Uterine smooth muscle cell (primary cell): ENCODE measurements at places on chromosomes 13 and 19. TPM values are rescaled to one million over a fixed set of nuclear protein-coding genes. Genes with fewer than 3 reads are reported as not detected.

The FRY gene
- total RNA-seq = 13.6 and 50.4 TPM in 2 replicates

The MAP4K1 gene
- 0.55 TPM in 1 of 2 replicates, not detected in the other for total RNA-seq

The ZNF506 gene
- 7.1 and 12.7 TPM in 2 replicates for total RNA-seq

The EFNA2 gene
- not detected in 2 replicates for total RNA-seq

The CCL25 gene
- not detected in 2 replicates for total RNA-seq

The THSD8 gene
- total RNA-seq = 0.22 TPM in 1 of 2 replicates, not detected in the other

The ERVV-1 gene
- total RNA-seq = not detected in 2 replicates

The DHPS gene
- 65.7 and 70.2 TPM in 2 replicates for total RNA-seq

The ZNF154 gene
- 0.44 and 0.87 TPM in 2 replicates for total RNA-seq

The GNA15 gene
- total RNA-seq = 0.11 and 0.50 TPM in 2 replicates

The KRTDAP gene
- total RNA-seq = not detected in 2 replicates

The UCHL3 gene
- total RNA-seq = 24.9 and 40.7 TPM in 2 replicates

The MISP3 gene
- 0.11 and 0.25 TPM in 2 replicates for total RNA-seq

The NCR1 gene
- not detected in 2 replicates for total RNA-seq

The ARL11 gene
- total RNA-seq = not detected in 2 replicates

The METTL21C gene
- total RNA-seq = not detected in 2 replicates

The ZNF557 gene
- total RNA-seq = 17.5 and 20.2 TPM in 2 replicates

The GPR12 gene
- total RNA-seq = not detected in 2 replicates

The GJB6 gene
- total RNA-seq = not detected in 2 replicates

The ZNF728 gene
- 0.12 TPM in 1 of 2 replicates, not detected in the other for total RNA-seq

The CYP2A6 gene
- total RNA-seq = not detected in 2 replicates

The KIRREL2 gene
- not detected in 2 replicates for total RNA-seq

The CPB2 gene
- not detected in 2 replicates for total RNA-seq

The TMEM86B gene
- total RNA-seq = 1.6 and 1.7 TPM in 2 replicates

The APLP1 gene
- total RNA-seq = 3.5 and 6.7 TPM in 2 replicates

The ZNF560 gene
- 0.11 and 0.75 TPM in 2 replicates for total RNA-seq

The ZNF345 gene
- 2.3 and 2.4 TPM in 2 replicates for total RNA-seq

The GIPC3 gene
- total RNA-seq = under 0.01 TPM in 1 of 2 replicates, not detected in the other

The F10 gene
- 4.8 and 11.9 TPM in 2 replicates for total RNA-seq

The NUFIP1 gene
- total RNA-seq = 2.6 and 3.4 TPM in 2 replicates

The APC2 gene
- 0.44 and 0.50 TPM in 2 replicates for total RNA-seq

The ZNF69 gene
- 2.9 and 4.6 TPM in 2 replicates for total RNA-seq

The RBM42 gene
- total RNA-seq = 41.0 and 49.0 TPM in 2 replicates

The ZNF837 gene
- total RNA-seq = 3.1 and 3.5 TPM in 2 replicates

The SLC25A41 gene
- 0.11 TPM in 1 of 2 replicates, not detected in the other for total RNA-seq

The SIGLEC5 gene
- total RNA-seq = not detected in 2 replicates

The EMC10 gene
- total RNA-seq = 29.9 and 48.5 TPM in 2 replicates

The SIGLEC9 gene
- 0.44 TPM in 1 of 2 replicates, not detected in the other for total RNA-seq

The SEMA6B gene
- under 0.01 and 0.11 TPM in 2 replicates for total RNA-seq

The MBD3L2 gene
- total RNA-seq = not detected in 2 replicates

The RAX2 gene
- not detected in 2 replicates for total RNA-seq

The UBL3 gene
- 34.6 and 38.6 TPM in 2 replicates for total RNA-seq

The OLFM2 gene
- total RNA-seq = 0.11 and 1.4 TPM in 2 replicates

The ZNF726 gene
- total RNA-seq = 2.9 and 5.5 TPM in 2 replicates

The ZNF607 gene
- total RNA-seq = 4.5 and 6.7 TPM in 2 replicates

The RNF113B gene
- total RNA-seq = not detected in 2 replicates

The JAK3 gene
- 0.55 and 1.5 TPM in 2 replicates for total RNA-seq

The SERTM1 gene
- under 0.01 TPM in 1 of 2 replicates, not detected in the other for total RNA-seq

The SYNGR4 gene
- not detected in 2 replicates for total RNA-seq

The CBARP gene
- 3.8 and 4.6 TPM in 2 replicates for total RNA-seq

The PSENEN gene
- total RNA-seq = 8.6 and 12.1 TPM in 2 replicates

The PABPC3 gene
- total RNA-seq = 0.11 and 0.37 TPM in 2 replicates

The DIAPH3 gene
- 9.6 and 27.7 TPM in 2 replicates for total RNA-seq

The COX7A1 gene
- 4.5 and 12.9 TPM in 2 replicates for total RNA-seq

The KIR2DL1 gene
- not detected in 2 replicates for total RNA-seq

The LACC1 gene
- 15.1 and 23.6 TPM in 2 replicates for total RNA-seq

The ODAD3 gene
- total RNA-seq = 0.22 and 0.37 TPM in 2 replicates

The LRCH1 gene
- total RNA-seq = 9.2 and 10.4 TPM in 2 replicates
